ENCODE measurements at places on chromosomes 3 and 15. TPM values are rescaled to one million over a fixed set of nuclear protein-coding genes. Genes with fewer than 3 reads are reported as not detected.
A peak's percentile ranks its signal among the peaks of the same experiment; 100 is the strongest.

Gene SPTSSB
- not detected for total RNA-seq

Gene FOXB1
- 1.2 TPM for total RNA-seq

Gene GOLGA6A
- not detected for total RNA-seq

Gene PLOD2
- total RNA-seq, result 0.20 TPM

Gene UROC1
- not detected for total RNA-seq

Gene SPINK8
- not detected for total RNA-seq

Gene ANKRD34C
- total RNA-seq, result not detected

Gene RTP3
- total RNA-seq, result not detected

Gene ZIC1
- not detected for total RNA-seq

DNA sequence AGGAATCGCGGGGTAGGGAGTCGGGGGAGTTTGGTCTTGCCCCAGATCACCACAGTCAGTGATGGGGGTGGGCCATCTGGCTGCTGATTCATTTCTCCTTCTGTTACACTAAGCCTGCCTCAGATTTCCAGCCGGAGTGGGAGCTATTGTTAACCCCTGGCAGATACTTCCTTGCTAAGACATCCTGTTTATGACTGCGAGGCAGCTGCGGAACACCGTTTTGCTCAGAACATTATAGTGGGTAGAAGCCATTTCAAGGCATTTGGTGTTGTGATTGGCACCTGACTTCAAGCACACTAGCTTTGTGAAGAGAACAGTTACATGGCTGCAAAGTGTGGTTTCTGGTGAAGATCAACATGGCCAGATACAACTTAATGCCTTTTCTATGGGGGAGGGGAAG is 73.8 kb downstream of the FLNB start:
- no peak for DNase-seq

DNA sequence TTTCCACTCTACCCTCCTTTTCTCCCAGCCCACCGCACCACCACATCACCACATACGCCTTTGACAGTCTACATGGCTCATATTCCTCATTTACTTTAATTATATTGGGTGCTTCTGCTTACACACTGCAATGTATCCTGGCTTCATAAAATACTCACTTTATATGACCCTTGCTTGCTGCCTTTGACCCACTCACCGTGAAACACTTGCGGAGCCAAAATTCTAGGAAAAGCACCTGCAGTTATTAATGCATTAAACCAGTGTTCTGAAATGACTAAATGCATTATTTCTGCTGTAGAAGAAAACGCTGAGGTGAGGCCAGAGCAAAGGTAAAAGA is 217.5 kb upstream of the ICE2 start:
- no peak for DNase-seq

GRCh38 chr15:49987896-49988295 is 131.1 kb downstream of the ATP8B4 start:
- no peak for DNase-seq

GRCh38 chr3:142973217-142974009 is 9.9 kb upstream of the PAQR9 start:
- no peak for DNase-seq

DNA sequence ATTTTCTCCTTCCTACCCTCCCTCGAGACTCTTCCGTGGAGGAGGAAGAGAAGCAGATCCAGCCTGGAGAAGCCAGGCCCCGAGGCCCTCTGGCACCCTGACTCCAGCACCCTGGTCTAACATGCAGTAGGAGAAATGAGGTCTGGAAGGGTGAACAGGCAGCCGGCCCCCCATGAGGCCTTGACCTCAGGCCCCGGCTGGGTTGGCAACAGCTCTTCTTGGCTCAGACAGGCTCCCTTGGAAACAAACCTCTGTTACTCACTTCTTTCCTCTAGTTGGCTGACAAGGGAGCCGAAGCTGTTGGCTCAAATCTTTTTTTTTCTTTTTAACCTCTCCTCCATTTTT is 73.4 kb downstream of the CPN2 start:
- DNase-seq, result no peak

DNA sequence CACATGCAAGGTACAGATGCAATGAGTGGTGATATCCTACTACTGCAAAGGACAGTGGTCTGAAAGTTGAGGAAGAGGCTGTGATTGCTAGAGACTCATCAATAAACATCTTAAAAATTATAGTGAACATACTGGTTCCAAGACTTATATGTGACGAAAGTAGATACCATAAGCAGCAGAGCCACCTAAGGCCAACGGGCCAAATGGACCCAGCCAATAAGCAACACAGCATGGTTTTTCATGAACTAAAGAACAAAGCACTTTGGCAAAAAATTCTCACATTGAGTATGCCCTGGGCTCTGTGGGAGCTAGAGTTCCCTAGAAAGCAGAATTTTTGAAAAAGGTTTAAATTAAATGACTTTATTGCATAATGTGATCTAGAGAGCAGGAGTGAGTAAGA is 272.1 kb downstream of the SI start:
- DNase-seq, result no peak

- no peak for DNase-seq
Observed at GRCh38 chr15:49863431-49864224, 242.8 kb downstream of the DTWD1 start.

- no peak for DNase-seq
Observed at GRCh38 chr3:25156626-25157025, 271.4 kb upstream of the RARB start.

DNA sequence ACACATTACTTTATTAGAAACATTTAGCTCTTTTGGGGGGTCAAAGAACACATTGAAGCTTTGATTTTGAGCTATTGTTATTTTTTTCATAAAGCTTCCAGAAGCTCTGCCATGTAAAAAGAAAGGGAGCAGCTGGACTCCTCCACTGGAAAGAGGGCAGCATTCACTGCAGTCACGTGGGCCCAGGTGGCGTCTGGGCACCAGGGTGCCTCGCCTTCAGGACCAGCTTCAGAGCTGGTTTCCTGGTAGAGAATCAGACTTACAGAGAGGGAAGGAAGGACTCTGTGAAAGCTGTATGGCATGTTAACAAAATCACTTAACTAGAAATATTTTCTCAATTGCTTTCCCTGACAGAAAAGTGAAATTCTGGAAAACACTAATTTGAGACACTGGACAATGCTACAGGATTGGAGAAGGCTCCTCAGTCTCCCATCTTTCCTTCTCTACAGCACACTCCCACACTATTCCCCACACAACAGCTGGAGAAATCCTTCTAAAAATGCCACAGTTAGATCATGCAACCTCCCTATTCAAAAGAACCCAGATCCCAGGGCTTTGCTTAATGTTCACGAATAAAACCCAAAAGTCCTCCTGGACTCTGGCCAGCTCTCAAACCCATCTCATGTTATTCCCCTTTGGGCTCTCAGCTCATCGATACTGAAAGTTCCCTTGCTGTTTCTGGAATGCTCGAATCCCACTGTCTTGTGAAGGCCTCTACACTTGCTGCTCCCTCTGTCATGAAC is 83.2 kb downstream of the NFKBIZ start:
- no peak for DNase-seq

- DNase-seq, result no peak
Observed at GRCh38 chr3:180267202-180267843, 230.6 kb upstream of the PEX5L start.

GRCh38 chr3:172031996-172032395 is 7.4 kb upstream of the FNDC3B start:
- DNase-seq, result no peak

DNA sequence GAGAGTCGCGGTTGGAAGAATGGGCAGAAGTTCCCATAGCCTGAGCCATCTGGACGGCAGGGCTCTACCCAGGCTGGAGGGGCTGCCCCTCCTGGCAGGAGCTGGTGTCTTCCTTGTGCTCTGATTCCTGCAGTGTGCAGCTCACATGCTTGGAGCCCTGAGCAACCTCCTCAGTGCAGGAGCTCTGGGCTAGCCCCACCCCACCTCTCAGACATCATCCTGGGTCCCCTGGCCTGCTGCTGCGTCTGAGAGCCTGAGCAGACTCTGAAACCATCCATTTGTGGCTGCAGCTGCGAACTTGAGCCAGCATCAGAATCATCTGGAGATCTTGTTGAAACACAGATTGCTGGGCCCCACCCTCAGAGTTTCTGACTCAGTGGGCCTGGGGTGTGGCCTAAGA is 42.8 kb downstream of the POMGNT2 start:
- peak; percentile 27 for DNase-seq

- DNase-seq, result no peak
Observed at GRCh38 chr15:57229051-57229450, 147.3 kb upstream of the CGNL1 start.

DNA sequence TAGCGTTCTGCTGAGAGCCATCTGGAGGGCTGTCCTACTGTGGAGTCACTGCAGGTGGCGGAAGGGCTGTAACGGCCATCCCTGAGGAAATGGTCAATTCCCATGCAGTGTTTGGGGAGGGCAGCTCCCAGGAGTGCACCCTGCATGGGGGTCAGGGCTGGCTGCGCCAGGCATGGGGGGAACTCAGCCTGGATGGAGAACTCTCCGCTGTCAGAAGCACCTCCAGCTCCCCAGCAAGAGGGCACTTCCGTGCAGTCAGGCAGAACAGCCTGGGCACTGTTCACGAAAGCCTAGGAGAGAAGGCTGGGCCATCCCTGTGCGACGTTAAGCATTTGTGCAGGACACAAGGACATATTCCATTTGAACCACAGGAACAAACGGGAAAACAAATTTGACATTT is 105.2 kb downstream of the LRIG1 start:
- DNase-seq, result no peak

DNA sequence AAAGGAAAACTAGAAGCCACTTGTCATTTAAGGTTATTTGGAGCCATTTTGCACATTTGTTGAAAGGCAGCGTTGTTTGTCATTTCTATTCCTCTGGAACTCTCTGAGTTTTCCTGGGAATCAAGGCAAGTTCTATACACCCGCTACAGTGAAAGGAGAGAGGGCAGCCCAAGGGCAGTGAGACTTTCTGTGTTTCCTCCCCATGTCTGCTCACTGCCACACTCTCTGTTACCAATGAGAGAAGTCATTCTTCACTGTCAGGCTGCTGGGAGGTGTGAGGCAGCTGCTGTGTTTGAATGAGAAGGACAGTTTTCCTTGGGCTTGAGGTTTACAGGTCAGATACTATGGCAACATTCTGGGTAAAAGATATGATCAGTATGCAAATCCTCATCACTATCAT is 36.0 kb downstream of the ATP13A5 start:
- no peak for DNase-seq

- no peak for DNase-seq
Observed at GRCh38 chr3:51896607-51897305, 6.4 kb downstream of the IQCF1 start.
